ENCODE measurements at places on chromosomes 6 and 20.

GRCh38 chr6:117267766-117268534 lies 2.6 kb downstream of the VGLL2 start:
- peaks cover 89% of the 10 kb centered on the region for H3K27me3 ChIP-seq
- DNase-seq, result no peak
- no peak overlapping the region for H3K4me3 ChIP-seq

DNA sequence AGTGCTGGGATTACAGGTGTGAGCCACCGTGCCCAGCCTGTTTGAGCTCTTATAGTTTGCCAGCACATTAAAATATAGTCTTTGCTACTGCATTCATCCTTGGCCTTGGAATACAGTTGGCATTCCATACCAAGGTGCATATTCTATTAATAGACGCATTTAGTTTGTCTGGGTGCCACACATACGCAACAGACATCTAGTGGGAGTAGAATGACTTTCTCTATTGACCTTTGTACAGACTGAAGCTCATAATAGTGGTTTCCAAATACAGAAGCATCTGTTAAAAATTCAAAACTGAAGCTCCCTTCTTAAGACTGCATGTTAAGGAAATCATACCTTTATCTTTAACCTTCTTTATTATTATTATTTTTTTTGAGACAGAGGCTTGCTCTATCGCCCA lies 46.7 kb upstream of the FNDC1 start:
- H3K4me3 ChIP-seq, result no peak overlapping the region
- peaks cover 42% of the 10 kb centered on the region for H3K27me3 ChIP-seq
- DNase-seq, result no peak
- H3K27ac ChIP-seq, result no peak overlapping the region

DNA sequence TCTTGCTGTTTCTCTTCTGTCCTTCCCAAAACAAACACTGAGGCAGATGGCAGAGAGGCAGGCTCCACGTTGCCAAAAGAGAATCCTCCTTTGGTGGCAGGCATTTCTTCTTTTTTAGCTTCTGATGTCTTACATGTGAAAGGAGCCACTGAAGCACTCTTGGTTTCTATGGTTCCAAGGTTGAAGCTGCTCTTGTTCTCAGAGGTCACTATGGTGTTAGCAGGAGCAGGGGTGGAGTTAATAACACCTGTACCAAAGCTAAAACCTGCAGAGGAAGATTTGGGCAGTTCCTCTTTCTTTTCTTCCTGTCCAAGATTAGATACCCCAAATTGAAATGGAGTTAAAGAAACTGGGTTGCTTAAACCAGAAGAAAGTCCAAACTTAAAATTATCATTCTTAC lies 28.8 kb downstream of the FAM8A1 start:
- DNase-seq, result no peak
- no peak overlapping the region for H3K4me3 ChIP-seq
- peaks cover 20% of the 10 kb centered on the region for H3K4me1 ChIP-seq
- peaks cover 41% of the 10 kb centered on the region for H3K36me3 ChIP-seq
- H3K27ac ChIP-seq, result no peak overlapping the region

GRCh38 chr20:235891-236290 lies 8.8 kb downstream of the DEFB129 start:
- no peaks in the 10 kb centered on the region for H3K4me1 ChIP-seq
- H3K36me3 ChIP-seq, result no peaks in the 10 kb centered on the region
- DNase-seq, result no peak
- no peak overlapping the region for H3K27ac ChIP-seq

GRCh38 chr20:52867305-52867704 lies 104.9 kb upstream of the TSHZ2 start:
- H3K36me3 ChIP-seq, result no peaks in the 10 kb centered on the region
- DNase-seq, result no peak
- no peaks in the 10 kb centered on the region for H3K4me1 ChIP-seq
- H3K27ac ChIP-seq, result no peak overlapping the region
- H3K27me3 ChIP-seq, result no peaks in the 10 kb centered on the region
- H3K4me3 ChIP-seq, result no peak overlapping the region

- no peaks in the 10 kb centered on the region for H3K4me1 ChIP-seq
- no peak overlapping the region for H3K4me3 ChIP-seq
- H3K27me3 ChIP-seq, result peaks cover 15% of the 10 kb centered on the region
- no peaks in the 10 kb centered on the region for H3K36me3 ChIP-seq
Observed at GRCh38 chr20:63067721-63068560, 61.2 kb upstream of the BHLHE23 start.

GRCh38 chr6:4426968-4427367 lies 291.6 kb upstream of the ECI2 start:
- H3K36me3 ChIP-seq, result peaks cover 3% of the 10 kb centered on the region
- no peaks in the 10 kb centered on the region for H3K27me3 ChIP-seq
- no peak overlapping the region for H3K27ac ChIP-seq
- DNase-seq, result no peak
- no peaks in the 10 kb centered on the region for H3K4me1 ChIP-seq

GRCh38 chr6:111952274-111952673 lies 79.0 kb upstream of the FYN start:
- H3K36me3 ChIP-seq, result no peaks in the 10 kb centered on the region
- H3K27me3 ChIP-seq, result no peaks in the 10 kb centered on the region
- H3K4me1 ChIP-seq, result peaks cover 39% of the 10 kb centered on the region
- DNase-seq, result no peak

DNA sequence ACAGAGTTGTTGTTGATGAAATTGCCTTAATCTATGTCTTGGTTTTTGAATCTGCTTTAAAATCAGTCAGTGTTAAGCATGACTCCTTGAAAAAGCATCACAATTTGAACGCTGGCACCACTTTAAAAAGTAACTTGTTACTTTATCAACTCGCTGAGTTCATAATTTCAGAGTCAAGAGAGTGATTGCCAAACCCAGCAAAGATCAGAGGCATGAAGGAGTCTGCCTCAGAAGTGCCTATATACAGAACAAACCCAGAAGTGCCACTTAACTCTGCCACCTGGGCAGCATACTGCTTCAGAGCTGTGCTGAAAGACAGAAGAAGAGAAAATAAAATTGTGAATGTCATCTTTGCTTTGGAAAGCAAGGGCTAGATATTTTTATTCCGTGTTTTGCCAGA lies 73.6 kb upstream of the HCRTR2 start:
- H3K27ac ChIP-seq, result no peak overlapping the region
- H3K4me1 ChIP-seq, result no peaks in the 10 kb centered on the region
- H3K4me3 ChIP-seq, result no peak overlapping the region
- peaks cover 3% of the 10 kb centered on the region for H3K27me3 ChIP-seq
- DNase-seq, result no peak

- H3K36me3 ChIP-seq, result no peaks in the 10 kb centered on the region
- no peak overlapping the region for H3K4me3 ChIP-seq
- no peak overlapping the region for H3K27ac ChIP-seq
- H3K27me3 ChIP-seq, result peaks cover 3% of the 10 kb centered on the region
- DNase-seq, result no peak
Observed at GRCh38 chr20:21559305-21559704, 45.4 kb upstream of the NKX2-2 start.

DNA sequence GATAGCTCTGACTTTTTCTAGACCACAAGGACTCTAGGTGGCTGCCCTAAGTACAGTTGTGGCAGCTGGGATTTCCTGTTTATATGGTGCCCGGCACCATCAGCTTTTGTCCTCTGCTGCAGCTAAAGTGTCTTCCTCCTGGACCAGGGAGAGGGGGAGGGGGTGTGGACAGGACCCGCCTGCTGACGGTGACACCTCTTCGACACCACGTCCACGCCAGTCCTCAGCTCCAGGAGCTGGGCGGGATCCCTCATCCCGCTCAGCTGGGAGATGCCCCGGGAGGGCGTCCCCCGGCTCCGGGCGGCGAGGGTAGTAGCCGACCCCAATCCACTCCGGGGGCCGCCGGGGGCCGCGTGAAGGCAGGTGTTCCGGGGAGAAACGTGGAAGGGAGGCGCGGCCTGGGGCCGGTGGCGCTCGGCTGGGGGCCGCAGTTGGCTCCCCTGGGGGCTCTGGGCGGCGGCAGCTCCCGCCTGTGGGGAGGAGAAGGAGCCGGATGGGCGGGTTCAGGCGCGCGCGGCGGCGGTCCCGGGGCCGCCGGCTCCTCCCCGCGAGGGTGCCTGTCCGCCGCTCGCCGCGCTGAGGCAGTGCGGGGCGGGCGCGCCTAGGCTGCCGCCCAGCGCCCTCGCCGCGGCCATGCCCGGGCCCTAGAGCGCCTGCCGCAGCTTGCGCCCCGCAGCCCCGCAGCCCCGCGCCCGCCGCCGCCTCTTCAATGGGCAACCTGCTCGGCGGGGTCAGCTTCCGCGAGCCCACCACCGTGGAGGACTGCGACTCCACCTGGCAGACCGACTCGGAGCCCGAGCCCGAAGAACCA lies at the start of gene OGFRL1:
Gene OGFRL1, plus strand, starts transcription at position 584 of the 811 bp plus-strand sequence. Its CDS starts 126 bp downstream, at position 710.
- no peaks in the 10 kb centered on the region for H3K27me3 ChIP-seq
- peaks cover 46% of the 10 kb centered on the region for H3K4me1 ChIP-seq
- H3K4me3 ChIP-seq, result peak within 1 kb of the TSS; percentile 79
- DNase-seq, result peak; percentile 90
- H3K36me3 ChIP-seq, result no peaks in the 10 kb centered on the region

GRCh38 chr6:116047173-116047933 lies 13.3 kb downstream of the FRK start:
- H3K4me1 ChIP-seq, result no peaks in the 10 kb centered on the region
- peaks cover 9% of the 10 kb centered on the region for H3K27me3 ChIP-seq
- no peaks in the 10 kb centered on the region for H3K36me3 ChIP-seq
- DNase-seq, result no peak
- H3K27ac ChIP-seq, result no peak overlapping the region

DNA sequence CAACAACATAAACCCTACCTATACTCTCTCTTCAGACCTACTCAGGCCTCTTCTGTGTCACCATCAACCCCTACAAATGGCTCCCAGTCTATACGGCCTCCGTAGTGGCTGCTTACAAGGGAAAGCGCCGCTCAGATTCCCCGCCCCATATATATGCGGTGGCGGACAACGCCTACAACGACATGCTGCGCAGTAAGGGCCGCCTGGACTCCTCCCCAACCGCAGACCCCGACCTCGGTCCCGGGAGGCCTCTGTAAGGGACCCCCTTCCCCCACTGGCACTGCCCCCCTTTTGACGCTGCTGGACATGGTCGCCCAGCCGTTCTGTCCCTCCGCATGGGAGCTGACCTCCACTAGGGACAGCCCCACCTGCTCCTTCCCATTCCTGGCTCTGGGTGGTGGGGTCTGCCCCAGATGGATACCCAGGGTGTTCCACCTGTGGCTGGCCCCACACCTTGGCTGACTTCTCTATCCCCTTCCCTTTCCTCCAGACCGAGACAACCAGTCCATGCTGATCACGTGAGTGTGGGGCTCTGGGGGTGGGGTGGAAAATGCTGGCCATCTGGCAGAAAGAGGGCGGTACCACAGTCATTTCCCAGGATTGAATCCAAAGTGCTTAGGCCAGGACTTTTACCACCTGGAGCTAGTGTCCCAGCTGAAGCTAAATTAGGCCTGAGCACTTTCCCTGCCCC lies 25.0 kb downstream of the MYH7B start:
- no peak for DNase-seq
- H3K36me3 ChIP-seq, result no peaks in the 10 kb centered on the region
- H3K27ac ChIP-seq, result no peak overlapping the region
- peaks cover 13% of the 10 kb centered on the region for H3K4me1 ChIP-seq
- peaks cover 10% of the 10 kb centered on the region for H3K27me3 ChIP-seq

Data from osteocyte (in vitro differentiated cells).